ENCODE measurements at places on chromosomes 6 and 20. TPM values are rescaled to one million over a fixed set of nuclear protein-coding genes. Genes with fewer than 3 reads are reported as not detected.

Gene PLA2G7
- total RNA-seq: 1.8 TPM

Gene PAK5
- 12.5 TPM for total RNA-seq

Gene SLC22A1
- 8.9 TPM for total RNA-seq

Gene LY6G6F
- total RNA-seq: not detected

Gene ZNF184
- total RNA-seq: 6.4 TPM

Gene CPXM1
- 6.8 TPM for total RNA-seq

Gene VWA7
- total RNA-seq: 18.5 TPM

Gene FBXL4
- total RNA-seq: 25.2 TPM

Gene RAMACL
- 1.1 TPM for total RNA-seq

Gene PSORS1C2
- total RNA-seq: not detected

Gene HLA-G
- total RNA-seq: 0.52 TPM

Gene BPIFA1
- not detected for total RNA-seq

Gene HEY2
- total RNA-seq: 2.4 TPM

GRCh38 chr6:112018619-112019416 lies 35.1 kb upstream of the CCN6 start:
- DNase-seq: no peak

DNA sequence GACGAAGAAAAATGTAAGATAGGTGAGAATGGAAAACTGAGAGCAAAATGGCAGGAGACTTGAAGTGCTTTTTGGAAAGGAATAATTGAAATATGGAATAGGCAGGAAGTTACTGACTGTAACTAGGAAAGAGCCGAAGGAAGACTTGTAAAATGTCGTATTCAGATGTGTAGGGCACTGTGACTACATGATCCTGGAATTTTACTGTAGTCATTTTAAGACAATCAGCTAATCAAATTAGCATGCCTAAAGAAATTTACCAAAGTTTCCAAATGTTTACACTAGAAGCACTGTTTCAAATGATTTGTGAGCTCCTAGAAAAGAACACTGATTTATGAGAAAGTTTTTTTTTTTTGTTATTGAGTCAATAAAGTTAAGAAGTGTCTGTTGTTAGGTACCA lies 21.2 kb upstream of the ADIG start:
- no peak for DNase-seq

GRCh38 chr20:32611286-32611685 lies 26.2 kb upstream of the NOL4L start:
- DNase-seq: no peak

DNA sequence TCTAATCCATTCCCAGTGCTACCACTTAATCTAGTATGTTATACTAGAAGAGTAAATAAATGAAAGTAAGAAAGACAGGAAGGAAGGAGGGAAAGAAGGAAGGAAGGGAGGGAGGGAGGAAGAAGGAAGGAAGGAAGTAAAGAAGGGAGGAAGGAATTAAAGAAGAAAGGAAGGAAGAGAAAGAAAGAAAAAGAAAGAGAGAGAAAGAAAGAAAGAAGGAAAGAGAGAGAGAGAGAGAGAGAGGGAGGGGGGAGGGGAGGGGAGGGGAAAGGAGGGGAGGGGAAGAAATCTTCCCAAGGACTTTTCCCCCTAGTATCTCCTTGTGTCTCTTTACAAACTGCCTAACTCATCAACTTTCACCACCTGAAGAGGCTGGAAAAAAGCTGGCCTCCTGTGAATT lies 20.8 kb upstream of the MUC21 start:
- DNase-seq: no peak

GRCh38 chr6:139486476-139486799 lies 112.0 kb upstream of the CITED2 start:
- DNase-seq: no peak

- DNase-seq: no peak
Observed at GRCh38 chr6:158356586-158357546, 44.6 kb downstream of the TULP4 start.

GRCh38 chr20:41903586-41903985 lies 285.4 kb upstream of the CHD6 start:
- DNase-seq: no peak

DNA sequence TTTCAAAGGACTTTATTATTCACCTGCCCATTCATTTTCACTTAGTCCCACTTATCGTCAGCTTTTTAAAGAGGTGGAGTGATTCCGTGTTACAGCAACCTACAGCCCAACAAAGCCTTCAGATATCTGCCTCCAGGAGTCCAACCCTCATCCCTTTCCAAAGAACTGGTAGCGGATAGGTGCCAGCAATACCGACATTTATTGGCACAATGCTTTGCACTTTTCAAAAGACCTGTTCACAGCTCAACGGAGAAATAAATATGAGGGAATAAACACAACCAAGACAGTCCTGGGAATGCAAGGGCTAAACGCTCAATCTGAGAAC lies 819 bp upstream of the MTRF1L start:
- DNase-seq: no peak

DNA sequence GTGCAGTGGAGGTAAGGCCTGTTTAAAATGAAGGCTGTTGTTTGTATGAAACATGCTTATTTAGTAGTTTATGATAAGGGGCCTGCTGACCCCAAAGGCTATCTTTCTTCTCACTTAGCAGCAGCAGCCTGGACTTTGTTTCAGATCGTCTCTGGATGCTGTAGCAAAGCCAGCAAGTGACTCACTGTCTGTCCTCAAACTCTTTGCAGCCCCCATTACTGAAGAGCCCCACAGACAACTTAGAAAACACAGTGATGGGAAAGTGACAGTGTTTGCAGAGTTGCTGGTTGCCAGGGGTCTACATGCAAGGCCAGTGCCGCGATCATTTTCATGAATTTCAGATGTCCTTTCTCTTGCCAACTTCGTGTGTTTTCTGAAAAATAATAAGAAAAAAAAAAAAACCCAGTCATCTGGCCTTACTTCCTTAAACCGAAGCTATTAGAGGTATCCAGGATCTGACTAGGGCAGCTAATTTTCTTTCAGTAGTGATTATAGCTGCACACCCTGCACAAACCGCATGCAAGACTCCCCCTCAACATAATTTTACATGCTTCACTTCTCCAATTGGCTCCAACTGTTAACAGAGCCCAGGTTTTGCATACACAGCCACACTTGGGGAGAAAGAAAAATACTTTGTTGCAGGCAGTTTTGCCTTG lies 11.6 kb upstream of the F13A1 start:
- no peak for DNase-seq

DNA sequence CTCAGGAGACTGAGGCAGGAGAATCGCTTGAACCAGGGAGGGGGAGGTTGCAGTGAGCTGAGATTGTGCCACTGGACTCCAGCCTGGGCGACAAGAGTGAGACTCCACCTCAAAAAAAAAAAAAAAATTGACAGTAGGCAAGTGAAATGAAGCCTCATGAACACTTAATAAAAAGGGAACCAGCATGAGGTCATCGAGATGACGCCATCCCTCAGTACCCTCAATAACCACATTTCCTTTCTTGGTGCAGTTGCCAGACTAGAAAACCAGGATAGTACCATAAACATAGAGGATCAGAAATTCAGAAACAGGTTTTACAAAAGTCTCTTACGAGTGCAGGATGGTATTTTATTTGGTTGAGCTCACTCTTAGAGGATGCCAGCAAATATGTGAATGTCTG lies 584.1 kb downstream of the MAFB start:
- no peak for DNase-seq

GRCh38 chr6:34574647-34575293 lies 18.6 kb upstream of the SPDEF start:
- DNase-seq: no peak

DNA sequence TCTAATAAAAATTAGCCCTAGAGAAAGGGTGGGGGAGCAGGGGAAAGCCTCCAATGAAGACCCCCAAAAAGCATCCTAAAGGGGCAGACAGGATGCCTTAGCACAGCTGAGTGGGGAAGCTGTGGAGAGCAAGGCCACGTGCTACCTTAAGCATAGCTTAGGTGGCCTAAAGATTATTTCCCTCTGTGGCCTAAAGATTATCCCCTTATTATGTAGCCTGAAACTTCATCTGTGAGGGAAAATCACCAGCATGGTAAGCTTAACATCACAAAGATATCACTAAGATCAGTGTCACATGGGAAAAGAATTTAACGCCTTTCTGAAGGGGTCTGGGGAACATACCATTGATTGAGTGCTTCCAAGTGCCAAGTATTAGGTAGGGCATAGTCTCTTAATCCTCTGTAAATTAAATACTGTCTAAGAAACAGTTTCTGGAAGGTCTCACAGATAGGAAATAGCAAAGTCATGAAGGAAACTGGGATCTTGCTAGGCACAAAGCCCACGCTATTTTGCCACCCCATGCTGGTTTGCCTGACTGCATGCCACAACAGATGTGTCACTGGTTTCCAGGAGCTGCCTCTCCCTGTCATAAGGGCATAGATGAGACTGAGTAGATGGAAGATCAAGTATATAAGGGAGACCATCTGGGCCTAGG lies 170.0 kb downstream of the HACE1 start:
- DNase-seq: no peak

- no peak for DNase-seq
Observed at GRCh38 chr6:148892247-148892646, 145.4 kb downstream of the UST start.

GRCh38 chr6:106787327-106788196 lies 158.2 kb downstream of the QRSL1 start:
- DNase-seq: peak; percentile 65

DNA sequence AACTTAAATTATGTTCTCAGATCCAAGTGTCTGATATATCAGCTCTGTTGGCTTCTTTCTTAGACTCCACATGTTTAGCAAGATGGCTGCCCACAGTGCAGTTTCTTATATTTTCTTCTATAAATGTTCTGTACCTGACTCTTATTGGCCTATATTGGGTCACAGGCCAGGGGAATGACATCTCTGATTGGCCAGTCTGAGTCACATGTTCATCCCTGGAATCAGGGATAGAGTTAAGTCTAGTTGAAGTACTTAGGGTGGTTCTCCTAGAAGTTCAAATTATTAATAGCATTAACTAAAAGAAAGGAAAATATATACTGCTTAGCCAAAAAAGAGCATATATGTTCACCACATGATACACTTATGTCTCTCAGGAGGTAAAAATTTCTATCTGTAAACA lies 105.3 kb upstream of the SLC22A16 start:
- DNase-seq: no peak
